ENCODE measurements at places on chromosomes 13 and 19.
A peak's percentile ranks its signal among the peaks of the same experiment; 100 is the strongest.

GRCh38 chr13:33207615-33207961 lies 78.0 kb downstream of the STARD13 start:
- DNase-seq: no peak

- peak; percentile 92 for DNase-seq
Measured at GRCh38 chr19:984165-984967, at the start of gene WDR18. Gene WDR18, plus strand, starts transcription at chr19:984345. Its CDS starts 9 bp downstream, at chr19:984354.

GRCh38 chr19:52270266-52270885 lies 989 bp downstream of the ZNF766 start:
- no peak for DNase-seq

- DNase-seq: no peak
Measured at GRCh38 chr19:16025108-16026101, 50.9 kb upstream of the TPM4 start.

GRCh38 chr13:74329962-74330361 lies 195.8 kb upstream of the KLF12 start:
- no peak for DNase-seq
